ENCODE measurements at places on chromosomes 3 and 15.
A peak's percentile ranks its signal among the peaks of the same experiment; 100 is the strongest.

DNA sequence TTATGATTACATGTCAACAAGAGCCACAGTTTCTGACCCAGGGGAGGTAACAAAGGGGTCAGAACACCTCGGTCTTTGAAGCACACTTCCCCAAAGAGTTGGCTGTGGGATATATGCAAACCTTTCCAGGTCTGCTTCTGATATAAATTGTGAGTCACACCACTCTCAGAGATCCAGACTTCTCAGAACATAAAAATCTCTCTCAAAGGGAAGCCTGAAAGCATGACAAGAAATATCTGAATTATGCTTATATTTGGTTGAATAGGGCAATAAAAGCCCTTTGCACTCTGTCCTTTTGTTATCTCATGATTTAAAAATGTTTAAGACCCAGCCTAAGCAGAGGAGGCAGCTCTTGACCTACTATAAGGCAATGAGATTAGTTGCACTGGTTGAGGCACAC, 56.8 kb downstream of the MYH15 start:
- DNase-seq, result no peak

DNA sequence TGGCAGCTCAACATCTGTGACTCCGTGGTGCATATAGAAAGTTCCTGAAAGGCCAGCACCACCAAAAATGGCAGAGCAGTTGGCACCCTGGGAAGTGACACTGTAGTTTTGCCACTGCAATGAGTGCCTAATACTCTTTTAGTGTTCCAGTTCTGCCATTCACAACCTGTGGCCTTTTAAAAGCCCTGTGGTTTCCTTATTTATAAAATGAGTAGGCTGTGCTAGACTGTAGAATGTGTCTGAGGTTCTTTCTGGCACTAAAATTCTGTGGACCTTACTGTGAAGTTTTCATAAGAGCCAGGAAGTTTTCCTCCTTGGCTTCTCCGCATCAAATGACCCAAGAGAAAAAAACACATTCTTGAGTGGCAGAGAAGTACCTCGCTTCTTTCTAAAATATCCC, 74.1 kb downstream of the MME start:
- DNase-seq, result no peak

GRCh38 chr3:27326202-27326601, 43.0 kb downstream of the NEK10 start:
- no peak for DNase-seq

GRCh38 chr3:181330257-181330656, 340.7 kb upstream of the DNAJC19 start:
- DNase-seq, result no peak

DNA sequence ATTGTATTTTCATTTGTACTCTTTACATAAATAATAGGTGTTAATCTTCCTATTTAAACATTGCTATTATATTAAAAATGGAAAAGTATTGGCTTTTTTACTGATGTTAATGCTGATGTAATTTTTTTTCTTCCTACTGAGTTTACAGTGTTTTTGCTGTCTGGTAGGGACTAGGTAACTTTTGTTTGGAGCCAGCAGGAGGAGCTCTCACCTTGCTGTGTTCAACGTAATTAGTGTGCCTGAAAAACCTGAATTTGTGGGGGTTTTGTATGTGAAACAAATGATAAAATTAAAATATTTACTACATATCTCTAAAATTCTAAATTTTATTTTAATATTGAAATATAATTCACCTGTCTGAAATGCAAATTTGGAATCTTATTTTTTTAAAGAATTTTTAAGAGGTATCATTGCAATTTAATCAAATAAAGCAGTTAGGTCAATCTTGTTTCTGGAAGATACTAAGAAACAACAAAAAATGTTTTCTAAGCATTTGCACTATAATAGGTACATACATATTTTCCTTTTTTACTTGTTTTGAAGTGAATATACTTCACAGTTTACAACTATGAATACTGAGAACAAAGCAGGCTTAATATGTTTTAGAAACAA, 48.8 kb downstream of the EPHA6 start:
- DNase-seq, result no peak

DNA sequence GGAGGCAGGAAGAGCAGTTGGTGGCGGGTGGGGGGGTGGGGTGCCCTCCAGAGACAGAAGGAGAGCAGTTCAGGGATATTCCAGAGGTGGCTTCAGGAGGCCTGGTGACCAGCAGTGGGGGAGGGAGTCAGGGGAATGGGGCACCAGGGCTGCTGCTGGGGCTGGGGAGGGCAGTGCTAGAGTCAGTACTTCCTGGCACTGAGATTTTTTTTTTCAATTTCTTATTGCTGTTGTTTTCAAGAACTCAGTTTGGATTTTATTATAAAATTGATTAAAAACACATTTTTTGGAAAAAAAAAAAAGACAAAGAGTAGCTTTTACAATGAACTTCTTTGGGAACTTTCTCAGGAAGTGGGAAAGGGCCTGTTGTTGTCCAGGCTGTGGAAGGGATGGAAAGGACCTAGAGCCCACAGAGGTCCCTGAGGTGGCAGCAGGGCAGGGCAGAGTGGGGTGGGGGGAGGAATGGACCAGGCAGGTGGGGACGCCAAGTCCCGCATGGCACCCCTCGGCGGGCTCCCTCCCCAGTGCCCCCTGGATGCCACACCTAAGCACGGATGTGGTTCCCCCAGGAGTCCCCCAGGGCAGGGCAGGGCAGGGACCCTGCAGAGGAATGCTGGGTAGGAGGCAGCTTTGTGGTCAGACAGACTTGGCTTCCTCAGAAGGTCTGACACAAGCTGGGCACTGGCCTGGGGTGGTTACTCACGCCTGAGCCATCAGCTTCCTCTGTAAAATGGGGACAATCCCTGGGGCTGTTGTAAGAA, 8.5 kb upstream of the ANPEP start:
- DNase-seq, result no peak

DNA sequence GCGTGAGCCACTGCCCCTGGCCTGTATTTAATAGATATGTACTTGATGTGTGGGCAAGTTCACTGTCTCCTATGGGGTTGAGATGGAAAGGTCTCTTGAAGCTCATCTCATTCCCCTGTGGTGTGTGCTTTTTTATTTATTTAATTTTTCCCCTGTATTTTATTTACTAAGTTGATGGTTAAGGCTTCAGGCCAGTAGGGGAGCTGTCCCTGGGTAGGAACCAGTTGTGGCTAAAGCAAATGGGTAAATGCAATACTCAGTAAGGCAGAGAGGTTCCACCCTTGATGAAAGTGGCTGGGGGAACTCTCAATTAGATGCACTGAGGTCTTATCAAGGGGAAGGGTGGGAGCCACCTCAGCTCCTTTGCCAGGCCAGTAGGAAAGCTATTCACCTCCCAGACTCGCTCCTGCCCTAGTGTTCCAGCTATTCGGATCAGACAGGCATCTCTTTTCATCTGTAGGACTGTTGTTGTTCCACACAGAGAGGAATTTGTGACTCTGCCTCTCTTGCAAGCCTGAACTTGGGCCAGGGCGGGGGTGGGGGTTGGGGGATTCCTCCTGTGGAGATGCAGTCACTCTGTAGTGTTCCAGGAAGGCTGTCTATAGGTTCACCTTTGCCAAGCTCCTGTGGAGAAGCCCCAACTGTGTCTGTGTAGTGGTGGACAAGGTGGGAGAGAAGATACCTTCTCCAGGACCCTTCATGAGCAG, 26.1 kb downstream of the PCCB start:
- DNase-seq, result no peak

- DNase-seq, result no peak
Observed at GRCh38 chr15:74036271-74037170, 42.0 kb downstream of the PML start.

DNA sequence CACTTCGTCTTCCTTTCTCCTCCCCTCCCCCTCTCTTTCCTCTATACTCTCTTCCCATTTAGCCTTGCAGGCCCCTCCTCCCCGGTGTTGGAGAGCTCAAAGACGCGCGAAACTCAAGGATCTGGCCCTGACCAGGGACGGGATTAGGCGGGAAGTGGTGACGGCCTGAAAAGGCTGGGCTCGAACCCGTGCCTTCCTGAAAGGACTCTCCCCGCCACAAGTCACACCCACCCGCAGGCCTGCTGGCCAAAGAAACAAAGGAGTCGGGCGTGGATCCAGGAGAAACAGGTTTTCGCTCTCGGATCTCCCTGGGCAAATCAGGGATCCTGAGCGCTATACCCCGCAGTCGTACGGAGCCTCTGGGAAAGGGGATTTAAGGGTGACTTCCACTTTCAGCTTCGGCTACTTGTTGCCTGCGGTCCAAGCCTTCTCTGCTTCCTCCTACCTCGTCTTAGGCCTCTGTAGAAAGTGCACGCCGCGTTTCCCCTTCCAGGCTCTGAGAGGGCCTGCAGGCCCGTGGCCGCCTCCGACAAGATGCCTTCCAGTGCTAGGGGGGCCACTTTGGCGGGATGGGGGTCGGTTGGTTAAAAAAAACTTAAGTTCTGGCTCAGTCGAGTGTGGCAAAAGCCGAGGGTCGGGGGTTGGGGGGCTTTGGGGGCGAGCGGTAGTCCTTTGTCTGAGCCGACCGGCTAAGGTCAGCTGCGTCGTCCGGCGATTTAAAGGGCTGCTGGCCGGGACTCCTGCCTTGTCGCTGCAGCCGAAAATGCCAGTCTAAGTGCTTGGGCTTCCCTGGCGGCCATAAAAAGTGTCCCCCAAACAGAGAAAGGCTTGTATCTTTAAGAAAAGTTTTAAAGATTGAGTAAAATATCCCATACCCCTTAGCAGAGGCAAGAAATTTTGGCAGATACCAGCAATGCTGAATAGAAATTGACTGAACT, 8.2 kb downstream of the ZIC4 start:
- DNase-seq, result no peak

- DNase-seq, result no peak
Observed at GRCh38 chr3:38717355-38718240, 68.1 kb upstream of the SCN5A start.

GRCh38 chr3:52841211-52841980, 6.6 kb upstream of the MUSTN1 start:
- DNase-seq, result no peak

- DNase-seq, result no peak
Observed at GRCh38 chr15:63042877-63043334, 359 bp downstream of the TPM1 start.

GRCh38 chr3:120350401-120350941, 1.3 kb upstream of the LRRC58 start:
- no peak for DNase-seq

DNA sequence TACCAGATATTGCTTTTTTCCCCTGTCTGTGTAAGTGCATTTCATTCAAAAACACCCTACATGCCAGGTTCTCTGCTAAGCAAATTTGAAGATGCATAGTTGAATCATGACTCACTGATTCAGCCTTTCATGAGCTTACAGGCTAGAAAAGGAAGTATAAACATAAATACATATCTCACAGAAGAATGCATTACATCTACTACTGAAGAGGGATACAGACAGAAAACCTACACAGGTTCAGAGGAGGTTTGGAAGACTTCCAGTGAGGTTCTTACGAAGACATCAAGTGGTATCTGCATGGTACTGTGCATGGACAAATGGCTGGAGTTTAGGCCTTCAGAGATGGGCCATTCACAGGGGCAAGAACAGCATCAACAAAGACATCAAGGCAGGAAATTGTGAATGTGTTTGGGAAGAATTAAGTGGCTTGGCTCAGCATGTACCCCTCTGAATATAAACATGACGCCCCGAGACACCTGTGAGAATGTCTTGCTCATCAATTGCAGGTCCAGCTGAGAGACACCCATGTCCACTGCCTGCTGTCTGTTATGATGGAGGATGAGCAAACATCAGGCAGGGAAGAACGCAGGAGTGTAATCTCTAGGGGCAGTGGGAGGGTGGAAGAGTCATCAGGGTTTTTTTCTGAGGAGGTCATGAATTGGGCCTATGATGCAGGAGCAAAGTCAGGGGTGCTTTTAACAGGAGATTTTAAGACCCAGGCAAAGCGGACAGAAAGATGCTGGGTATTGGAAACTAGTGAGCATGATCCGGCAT, 105.1 kb upstream of the GALNT15 start:
- no peak for DNase-seq

- DNase-seq, result peak; percentile 84
Observed at GRCh38 chr15:72685925-72686794, at the start of the genes BBS4 and HIGD2B. Gene BBS4, plus strand, starts transcription at chr15:72686207. Its CDS starts 21 bp downstream, at chr15:72686228. Gene HIGD2B, minus strand, starts transcription at chr15:72686182. Its CDS starts 9,808 bp downstream, at chr15:72676374.

- DNase-seq, result no peak
Observed at GRCh38 chr3:186640929-186641328, 730 bp downstream of the FETUB start.

DNA sequence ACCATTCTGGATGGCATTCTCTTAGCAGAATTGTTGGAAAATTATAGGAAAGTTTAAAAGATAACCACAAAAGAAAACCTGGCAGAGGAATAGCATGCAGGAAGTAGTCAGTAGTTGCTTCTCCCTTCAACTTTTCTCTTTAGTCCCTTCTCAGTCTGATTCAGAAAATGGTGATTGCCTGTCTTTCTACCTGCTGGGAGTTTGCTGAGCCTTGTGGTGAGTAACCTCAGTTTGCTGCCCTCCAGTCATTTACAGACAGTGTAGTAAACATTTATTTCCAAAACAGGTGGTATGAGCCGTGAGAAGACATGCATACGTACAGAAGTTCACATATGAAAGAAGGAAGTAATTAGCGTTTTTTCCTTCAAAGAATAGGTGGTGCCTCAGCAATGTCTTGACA, 224.7 kb upstream of the POU1F1 start:
- no peak for DNase-seq

GRCh38 chr3:34016925-34017587, 218.6 kb downstream of the PDCD6IP start:
- DNase-seq, result peak; percentile 13

GRCh38 chr15:70387081-70387480, 289.4 kb upstream of the TLE3 start:
- DNase-seq, result no peak

DNA sequence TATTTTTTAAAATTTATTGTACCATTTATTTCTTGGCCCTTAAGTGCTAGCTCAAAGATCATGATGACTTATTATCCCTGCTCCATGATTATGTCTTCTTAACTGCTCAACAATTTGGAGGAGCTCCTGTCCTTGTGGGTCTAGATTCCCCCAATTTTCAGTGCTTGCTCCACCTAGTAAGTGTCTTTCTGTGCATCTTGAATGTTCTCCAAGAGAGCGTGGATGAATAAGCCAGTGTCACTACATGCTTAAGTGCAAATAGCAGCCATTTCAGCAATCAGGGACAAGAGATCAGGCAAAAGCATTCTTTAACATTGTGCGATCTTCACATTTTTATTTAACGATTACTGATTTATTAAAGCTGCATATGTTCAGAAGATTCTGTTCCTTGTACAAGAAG, 99.4 kb downstream of the ALCAM start:
- DNase-seq, result no peak

DNA sequence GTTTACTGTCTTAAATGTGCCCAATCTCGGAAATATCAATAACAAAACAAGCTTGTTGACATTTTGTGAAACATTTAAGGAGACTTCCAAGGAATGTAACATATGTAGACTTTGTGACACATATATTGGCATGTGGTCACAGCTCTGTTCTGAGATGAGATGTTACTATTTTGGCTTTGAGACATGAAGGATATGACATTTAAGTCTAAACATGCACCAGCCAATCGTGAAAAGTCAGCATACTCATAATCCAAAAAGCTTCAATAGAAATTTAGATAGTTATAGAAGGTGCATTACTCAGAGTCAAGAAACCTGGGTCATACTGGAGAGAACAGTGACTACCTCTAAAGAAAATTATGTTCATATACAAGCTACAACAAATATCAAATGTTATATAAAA, 13.4 kb downstream of the COMMD2 start:
- DNase-seq, result no peak

DNA sequence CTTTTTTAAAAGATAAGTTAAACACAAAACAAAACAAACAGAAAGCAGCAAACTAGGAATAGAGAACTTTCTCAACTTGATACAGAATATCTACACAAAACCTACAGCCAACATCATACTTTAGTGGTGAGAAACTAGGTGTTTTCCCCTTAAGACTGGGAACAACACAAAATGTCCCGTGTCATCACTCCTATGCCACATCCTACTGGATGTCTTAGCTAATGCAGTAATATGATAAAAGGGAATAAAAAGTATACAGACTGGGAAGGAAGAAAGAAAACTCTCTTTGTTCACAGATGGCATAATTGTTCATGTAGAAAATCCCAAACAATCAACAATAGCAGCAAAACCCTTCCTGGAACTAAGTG, 45.9 kb downstream of the TMEM45A start:
- DNase-seq, result no peak
